ENCODE measurements at places on chromosomes 4 and X. TPM values are rescaled to one million over a fixed set of nuclear protein-coding genes. Genes with fewer than 3 reads are reported as not detected.

ETDB gene
- not detected for total RNA-seq

ENPEP gene
- total RNA-seq = 0.17 TPM

SLC9B1 gene
- total RNA-seq = 0.33 TPM

MAGEA12 gene
- not detected for total RNA-seq

IRS4 gene
- total RNA-seq = 0.09 TPM

DCAF4L1 gene
- total RNA-seq = 0.17 TPM

CT45A2 gene
- total RNA-seq = not detected

ZCCHC18 gene
- total RNA-seq = 0.98 TPM

P2RY8 gene
- 0.26 TPM for total RNA-seq

KCTD8 gene
- 0.09 TPM for total RNA-seq

PWWP3B gene
- not detected for total RNA-seq

SRP72 gene
- 110 TPM for total RNA-seq

PPP4R3C gene
- not detected for total RNA-seq

TSPAN7 gene
- total RNA-seq = 25.1 TPM

SH3TC1 gene
- 129 TPM for total RNA-seq

HTN3 gene
- total RNA-seq = not detected

SCLT1 gene
- 8.1 TPM for total RNA-seq

LRP2BP gene
- 0.95 TPM for total RNA-seq

NOX1 gene
- total RNA-seq = not detected

FHDC1 gene
- total RNA-seq = 0.43 TPM

NUP62CL gene
- 0.11 TPM for total RNA-seq

TMEM154 gene
- total RNA-seq = 0.95 TPM

BEX5 gene
- total RNA-seq = 1.7 TPM

PPP1R2C gene
- total RNA-seq = not detected

MSANTD1 gene
- total RNA-seq = 0.09 TPM

TASL gene
- not detected for total RNA-seq

UGT8 gene
- not detected for total RNA-seq

MGARP gene
- total RNA-seq = not detected

PCSK1N gene
- total RNA-seq = 0.11 TPM

IRAK1 gene
- 40.0 TPM for total RNA-seq

SLC6A8 gene
- 3.1 TPM for total RNA-seq

CXorf49 gene
- total RNA-seq = not detected

KLF8 gene
- 0.26 TPM for total RNA-seq

PRR32 gene
- not detected for total RNA-seq

ANK2 gene
- 125 TPM for total RNA-seq

STPG2 gene
- 0.17 TPM for total RNA-seq

XAGE2 gene
- not detected for total RNA-seq

PCDH18 gene
- total RNA-seq = 0.34 TPM

DUX4 gene
- not detected for total RNA-seq

GBA3 gene
- not detected for total RNA-seq

IL1RAPL1 gene
- total RNA-seq = not detected

TRAM1L1 gene
- 0.22 TPM for total RNA-seq

Measured in dermis lymphatic vessel endothelial cell (primary cell).